Fibroblast of lung (primary cell): ENCODE measurements at places on chromosomes 4 and X. TPM values are rescaled to one million over a fixed set of nuclear protein-coding genes. Genes with fewer than 3 reads are reported as not detected.

Gene TLR10
- polyA plus RNA-seq, result not detected in 2 replicates

Gene POLN
- polyA plus RNA-seq, result 0.58 and 1.2 TPM in 2 replicates

Gene NR0B1
- 0.16 TPM in 1 of 2 replicates, not detected in the other for polyA plus RNA-seq

Gene MAB21L2
- polyA plus RNA-seq, result 0.02 and 0.06 TPM in 2 replicates

Gene TMPRSS11A
- not detected in 2 replicates for polyA plus RNA-seq

Gene SLC10A3
- 15.5 and 16.0 TPM in 2 replicates for polyA plus RNA-seq

Gene CAPN6
- 0.03 TPM in 1 of 2 replicates, not detected in the other for polyA plus RNA-seq

Gene TCEAL6
- not detected in 2 replicates for polyA plus RNA-seq

Gene KLHL4
- polyA plus RNA-seq, result 0.26 and 1.5 TPM in 2 replicates

DNA sequence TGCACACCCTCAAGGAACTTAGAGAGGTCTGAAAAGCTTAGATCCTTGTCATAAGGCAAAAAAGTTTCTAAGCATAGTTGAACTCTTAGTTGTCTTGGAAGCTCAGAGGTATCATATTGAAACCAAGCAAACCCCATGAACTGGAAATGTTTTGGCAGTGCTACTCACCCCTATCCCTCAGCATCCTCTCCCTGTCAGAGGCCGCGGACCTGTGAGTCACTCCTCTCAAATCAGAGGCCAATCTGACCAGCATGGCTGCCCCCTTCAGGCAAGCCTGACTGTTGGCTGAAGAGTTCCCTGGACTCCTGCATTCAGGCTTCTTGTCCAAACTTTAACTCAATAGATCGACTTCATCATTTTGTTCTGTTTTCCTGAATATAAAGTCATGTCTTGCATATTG, 69.4 kb downstream of the KCNIP4 start:
- DNase-seq, result peak; percentile 55

GRCh38 chrX:30887721-30888120, 1.3 kb downstream of the TAB3 start:
- DNase-seq, result no peak

GRCh38 chr4:35975617-35976355, 268.5 kb downstream of the ARAP2 start:
- no peak for DNase-seq

DNA sequence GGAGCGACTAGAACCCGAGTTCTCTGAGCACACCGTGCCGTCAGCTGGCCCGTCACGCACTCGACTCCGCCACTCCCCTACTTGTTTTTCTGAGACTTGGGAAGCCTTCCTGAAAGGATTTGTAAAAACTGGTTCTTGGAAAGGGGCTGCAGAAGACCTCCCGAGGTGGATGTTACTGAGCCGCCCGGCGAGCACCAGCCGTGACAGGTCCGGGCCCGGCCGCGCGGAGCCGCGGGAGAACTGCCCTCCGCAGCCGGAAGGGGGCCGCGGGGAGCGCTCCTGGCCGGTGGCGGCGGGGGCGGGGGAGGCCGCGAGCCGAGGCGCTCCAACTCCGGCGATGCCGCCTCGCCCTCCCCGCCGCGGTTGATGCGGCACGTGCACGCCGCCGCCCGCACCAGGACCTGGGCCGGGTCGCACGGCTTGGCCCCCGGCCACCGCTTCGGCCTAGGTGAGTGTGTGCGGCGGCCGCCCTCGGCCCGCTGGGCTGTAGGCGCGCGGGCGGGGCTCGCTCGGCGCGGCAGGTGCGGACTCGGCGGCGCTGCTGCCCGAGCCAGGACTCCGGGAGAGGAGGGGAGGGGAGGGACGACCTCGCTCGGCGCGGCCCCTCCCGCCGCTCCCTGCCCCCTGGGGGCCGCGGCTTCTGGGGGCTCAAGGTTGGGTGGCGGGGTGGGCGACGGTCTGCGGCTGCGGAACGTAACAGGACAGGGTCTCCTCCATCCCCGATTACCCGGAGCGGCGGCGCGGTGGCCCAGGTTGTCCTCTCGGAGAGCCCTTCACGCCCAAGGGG, 1.7 kb downstream of the SPRY1 start:
- peak; percentile 63 for DNase-seq

DNA sequence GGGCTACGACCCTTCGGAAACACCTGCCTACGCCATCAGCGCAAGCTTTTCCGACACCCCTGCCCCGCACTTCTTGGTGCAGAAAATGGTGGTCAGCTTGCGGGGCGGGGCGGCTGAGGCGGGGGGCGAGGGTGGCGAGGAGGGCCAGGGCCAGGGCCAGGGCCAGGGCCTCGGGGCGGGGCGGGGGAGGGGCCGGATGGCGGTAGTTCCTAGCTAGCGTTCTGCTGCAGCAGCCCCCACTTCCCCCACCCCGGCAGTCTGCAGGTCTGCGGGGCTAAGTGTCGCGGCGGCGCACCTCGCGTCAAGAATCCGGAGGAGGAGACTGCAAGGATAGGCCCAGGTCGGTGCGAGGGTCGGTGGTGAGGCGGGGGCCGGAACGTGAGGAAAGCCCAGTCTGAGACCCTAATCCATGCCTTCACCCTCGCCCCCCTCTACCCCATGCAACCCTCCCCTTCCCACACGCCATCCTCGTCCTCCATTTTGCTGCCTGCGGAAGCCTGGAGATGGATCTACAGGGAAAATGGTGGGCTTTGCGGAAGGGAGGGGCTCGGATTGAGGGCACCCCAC, 600 bp downstream of the BEX4 start:
- DNase-seq, result peak; percentile 4

DNA sequence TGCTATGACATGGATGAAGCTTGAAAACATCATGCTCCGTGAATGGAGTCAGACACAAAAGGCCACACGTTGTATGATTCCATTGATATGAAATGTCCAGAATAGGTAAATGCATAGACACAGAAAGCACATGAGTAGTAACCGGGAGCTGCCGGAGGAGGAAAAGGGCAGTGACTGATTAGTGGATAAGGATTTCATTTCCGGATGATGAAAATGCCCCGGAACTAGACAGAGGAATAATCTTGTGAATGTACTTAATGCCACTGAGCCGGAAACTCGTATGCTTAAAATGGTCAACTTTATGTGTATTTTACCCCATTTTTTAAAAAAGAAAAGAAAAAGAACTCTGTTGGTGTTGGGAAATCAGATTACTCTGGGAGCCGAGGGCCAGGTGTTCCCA, 112.7 kb upstream of the FAM9B start:
- no peak for DNase-seq

GRCh38 chr4:145298885-145299284, 118.5 kb upstream of the OTUD4 start:
- DNase-seq, result no peak

DNA sequence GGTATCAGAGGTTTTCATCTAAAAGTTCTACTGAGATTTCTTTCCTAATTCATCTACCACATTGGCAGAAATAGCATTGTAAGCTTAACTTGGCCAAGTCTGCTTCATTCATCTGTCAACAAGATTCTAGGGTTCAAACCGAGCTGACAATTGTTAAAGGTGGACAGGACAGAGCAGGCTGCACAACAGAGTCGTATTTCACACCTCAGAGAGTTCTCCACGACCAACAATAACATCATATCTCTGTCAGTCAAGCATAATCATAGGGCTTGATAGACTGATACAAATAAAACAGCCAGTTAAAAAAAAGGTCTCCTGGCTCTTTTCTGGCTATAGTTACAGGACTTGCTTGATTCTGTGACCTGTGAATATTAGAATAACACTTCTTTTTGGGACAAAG, 259.2 kb downstream of the COL25A1 start:
- DNase-seq, result no peak

DNA sequence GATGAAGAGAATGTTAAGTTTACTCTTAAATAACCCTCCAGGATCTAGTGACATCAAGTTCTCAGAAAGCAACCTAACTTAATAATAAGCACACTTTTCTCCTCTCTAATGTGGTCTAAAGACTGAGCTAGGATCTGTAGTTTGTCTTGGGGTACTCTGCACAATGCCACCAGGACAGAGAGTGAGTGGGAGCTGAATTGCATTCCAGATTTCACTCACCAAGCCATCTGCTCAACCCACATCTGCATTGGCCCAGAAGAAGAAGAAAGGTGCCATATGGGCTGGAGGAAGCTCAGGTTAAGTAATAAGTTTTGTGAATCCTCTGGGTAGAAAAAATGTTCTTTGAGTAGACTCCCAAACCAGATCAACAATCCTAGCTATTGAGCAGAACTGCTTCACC, 384.6 kb downstream of the PPP3CA start:
- DNase-seq, result no peak

DNA sequence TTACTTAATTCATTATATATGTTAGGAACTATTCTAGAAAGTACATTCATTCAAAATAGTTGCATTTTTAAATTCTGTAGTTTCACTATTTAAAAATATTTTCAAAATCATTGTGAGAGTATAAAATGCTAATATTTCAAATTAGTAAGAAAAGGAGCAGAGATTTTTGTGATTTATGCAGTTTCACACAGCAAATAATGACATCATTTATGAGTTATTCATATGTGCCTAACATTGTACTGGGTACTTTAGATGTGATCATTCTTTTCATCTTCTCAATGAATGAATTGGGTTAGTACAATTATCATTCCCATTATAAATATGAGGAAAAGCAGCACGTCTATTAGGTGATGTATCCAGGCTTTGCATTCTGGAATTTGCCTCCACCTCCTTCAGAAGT, 1451.0 kb upstream of the IGFBP7 start:
- no peak for DNase-seq

DNA sequence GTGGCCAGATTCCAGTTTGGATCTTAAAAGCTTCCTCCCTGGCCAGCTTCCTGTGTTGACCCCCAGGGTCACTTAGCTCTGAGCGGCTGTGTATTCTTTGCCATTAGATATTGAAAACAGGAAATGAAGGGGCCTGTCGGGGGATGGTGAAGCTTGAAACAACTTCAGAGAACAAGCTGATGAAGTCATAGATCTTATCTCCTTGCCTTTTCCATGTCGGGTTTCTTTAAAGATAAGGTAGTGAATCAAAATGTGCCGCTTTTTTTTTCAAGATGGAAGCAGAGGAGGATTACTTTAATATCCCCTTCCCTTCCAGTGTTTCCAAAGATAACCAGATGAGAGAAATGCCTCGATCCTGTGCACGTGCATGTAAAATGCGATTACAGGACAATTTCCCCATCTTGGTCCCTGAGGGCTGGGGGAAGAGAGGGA, 508.5 kb downstream of the MID1IP1 start:
- peak; percentile 68 for DNase-seq

- DNase-seq, result no peak
Measured at GRCh38 chrX:113009029-113009428, 168.4 kb upstream of the AMOT start.

DNA sequence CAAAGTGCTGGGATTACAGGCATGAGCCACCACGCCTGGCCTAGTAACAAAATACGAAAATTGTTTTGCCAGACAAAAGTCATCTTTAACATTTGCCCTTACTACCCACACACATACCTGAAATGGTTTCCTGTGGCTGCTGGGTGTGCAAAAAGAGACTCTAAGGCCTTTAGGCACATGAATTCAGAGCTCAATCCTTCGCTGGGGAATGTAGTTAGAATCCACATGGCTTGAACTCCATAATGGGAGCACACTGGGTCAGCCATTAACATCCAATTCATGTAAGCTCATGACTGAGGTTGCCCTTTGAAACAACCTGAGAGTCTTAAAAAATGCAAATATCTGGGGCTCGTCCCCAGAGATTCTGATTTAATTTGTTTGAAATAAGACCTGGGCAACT, 87.8 kb downstream of the HPGD start:
- no peak for DNase-seq

- no peak for DNase-seq
Measured at GRCh38 chrX:29876733-29877132, 338.6 kb upstream of the MAGEB2 start.

- no peak for DNase-seq
Measured at GRCh38 chrX:153473126-153473525, 2.8 kb upstream of the HAUS7 start.

- no peak for DNase-seq
Measured at GRCh38 chr4:21002286-21002685, 302.0 kb downstream of the PACRGL start.

GRCh38 chr4:130336585-130337217, 1240.7 kb downstream of the C4orf33 start:
- peak; percentile 45 for DNase-seq

- DNase-seq, result no peak
Measured at GRCh38 chrX:66030505-66031317, 9.2 kb downstream of the VSIG4 start.
